ENCODE measurements at places on chromosomes 7 and 10.

GRCh38 chr7:46774515-46774914, 807.4 kb downstream of the TNS3 start:
- DNase-seq: no peak

DNA sequence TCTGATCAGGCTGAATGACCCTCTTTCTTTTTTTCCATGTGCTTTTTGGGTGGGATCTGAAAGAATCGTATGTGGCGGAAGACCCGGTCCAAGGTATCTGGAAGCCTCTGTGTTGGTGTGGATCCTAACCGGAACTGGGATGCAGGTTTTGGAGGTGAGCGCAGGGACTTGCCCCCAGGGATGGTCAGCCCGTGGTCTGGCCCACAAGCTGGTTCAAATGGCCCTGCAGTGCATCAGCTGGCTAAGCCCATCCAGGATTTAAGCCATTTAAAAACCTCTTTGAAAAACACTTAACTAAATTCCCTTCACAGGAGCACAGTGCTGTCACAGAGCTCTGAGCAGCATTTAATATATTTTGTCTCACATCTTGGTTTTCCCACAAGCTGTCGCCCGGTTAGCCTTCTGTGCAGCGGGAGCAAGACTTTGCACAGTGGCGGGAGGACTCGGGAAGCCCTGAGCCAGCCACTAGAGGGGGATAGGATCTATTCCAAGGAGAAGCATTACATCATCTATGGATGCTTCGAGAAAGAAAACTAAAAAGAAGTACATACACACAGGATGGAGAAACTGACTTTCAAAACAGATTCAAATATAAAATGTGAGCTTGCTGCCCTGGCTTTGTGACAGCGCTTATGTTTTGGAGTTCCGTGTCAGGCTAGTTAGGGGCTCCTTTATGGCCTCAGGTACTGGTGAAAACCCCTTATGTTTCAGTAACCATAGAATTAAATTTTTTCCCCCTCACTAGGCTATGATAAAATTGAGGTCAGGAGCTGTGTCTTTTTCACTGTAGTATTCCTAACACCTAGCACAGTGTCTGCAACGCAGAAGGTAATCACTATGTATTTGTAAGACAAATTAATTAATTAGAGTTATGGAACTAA, 11.3 kb downstream of the CPA2 start:
- peak; percentile 84 for DNase-seq

GRCh38 chr10:56139405-56139804, 221.7 kb downstream of the ZWINT start:
- DNase-seq: no peak

GRCh38 chr7:40329601-40330153, 194.9 kb downstream of the SUGCT start:
- DNase-seq: no peak

- no peak for DNase-seq
These were observed 53.5 kb downstream of the SND1 start for GRCh38 chr7:127705461-127705959.

DNA sequence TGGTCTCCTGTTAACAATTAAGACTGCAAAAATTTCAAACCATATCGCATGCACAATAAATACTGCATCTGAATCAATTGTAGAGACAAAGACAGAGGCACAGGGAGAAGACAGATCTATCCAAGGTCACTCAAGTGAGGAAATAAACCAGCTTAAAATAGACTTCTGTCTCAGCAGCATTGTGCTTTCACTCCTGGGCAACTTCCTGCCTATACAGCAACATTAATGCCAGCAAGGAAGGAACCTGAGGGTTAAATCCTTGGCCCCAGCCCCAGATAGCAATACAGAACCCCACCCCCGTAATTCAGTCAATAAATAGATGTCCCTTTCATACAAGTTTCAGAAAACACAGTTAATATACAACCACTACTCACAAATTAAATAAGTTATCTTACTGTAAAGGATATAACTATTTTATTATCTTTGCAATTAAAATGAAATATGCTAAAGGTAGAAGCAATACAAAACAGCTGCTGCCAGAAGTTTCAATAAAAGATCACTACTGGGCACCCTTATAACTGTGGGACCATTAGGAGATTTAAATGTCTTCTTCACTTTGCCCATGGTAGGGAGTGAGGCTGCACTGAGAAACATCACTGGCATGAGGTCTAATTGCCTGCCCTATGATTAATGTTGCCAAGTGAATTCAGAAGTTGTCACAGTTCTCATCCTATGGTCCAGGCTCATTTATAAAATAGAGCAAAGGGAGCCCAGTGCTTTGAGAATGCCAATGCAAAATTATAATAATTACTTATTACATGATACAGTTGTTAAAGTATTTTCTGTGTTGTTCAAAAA, 49.4 kb downstream of the CAV1 start:
- DNase-seq: no peak

DNA sequence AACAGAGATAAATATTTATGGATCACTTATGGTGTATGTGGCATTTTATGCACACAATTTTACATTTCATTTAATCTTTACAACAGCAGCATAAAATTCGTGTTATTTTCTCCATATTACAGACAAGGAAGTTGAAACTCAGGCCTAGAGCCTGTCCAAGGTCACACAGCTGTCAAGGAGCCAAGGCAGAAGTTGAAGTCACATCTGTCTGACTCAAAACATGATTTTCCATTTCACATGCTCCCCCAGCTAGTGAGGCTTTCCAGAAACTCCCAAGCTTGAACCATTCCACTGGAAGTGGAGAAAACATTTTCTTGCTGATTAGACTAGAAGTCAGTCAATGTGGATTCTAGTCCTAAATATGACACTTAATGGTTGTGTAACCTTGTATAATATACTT, 110.5 kb downstream of the HECTD2 start:
- DNase-seq: peak; percentile 42

DNA sequence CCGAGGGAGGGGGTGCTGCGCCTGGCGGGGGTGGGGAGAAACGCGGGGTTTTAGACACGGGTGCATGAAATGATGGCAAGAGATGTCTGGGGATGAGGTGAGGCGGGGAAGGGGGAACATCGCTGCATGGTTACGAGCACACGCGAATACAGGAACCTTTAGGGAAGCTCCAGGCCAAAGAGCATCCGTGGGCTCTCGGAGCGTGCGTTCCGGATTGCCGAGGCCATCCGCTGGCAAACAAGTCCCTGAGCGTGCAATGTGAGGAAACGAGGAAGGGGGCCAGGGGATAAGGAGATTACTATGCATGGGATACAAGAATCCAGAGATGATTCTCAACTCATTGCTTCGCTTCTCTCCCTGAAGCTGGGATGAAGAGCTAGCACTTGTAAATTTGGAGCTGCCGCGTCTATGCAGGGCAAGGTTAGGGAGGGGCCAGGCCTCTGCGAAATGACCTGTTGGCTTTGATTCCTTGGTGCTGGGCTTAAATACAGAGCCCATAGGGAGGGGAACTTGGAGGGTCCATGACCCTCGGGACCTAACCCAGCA, 520 bp upstream of the WNT2 start:
- no peak for DNase-seq

DNA sequence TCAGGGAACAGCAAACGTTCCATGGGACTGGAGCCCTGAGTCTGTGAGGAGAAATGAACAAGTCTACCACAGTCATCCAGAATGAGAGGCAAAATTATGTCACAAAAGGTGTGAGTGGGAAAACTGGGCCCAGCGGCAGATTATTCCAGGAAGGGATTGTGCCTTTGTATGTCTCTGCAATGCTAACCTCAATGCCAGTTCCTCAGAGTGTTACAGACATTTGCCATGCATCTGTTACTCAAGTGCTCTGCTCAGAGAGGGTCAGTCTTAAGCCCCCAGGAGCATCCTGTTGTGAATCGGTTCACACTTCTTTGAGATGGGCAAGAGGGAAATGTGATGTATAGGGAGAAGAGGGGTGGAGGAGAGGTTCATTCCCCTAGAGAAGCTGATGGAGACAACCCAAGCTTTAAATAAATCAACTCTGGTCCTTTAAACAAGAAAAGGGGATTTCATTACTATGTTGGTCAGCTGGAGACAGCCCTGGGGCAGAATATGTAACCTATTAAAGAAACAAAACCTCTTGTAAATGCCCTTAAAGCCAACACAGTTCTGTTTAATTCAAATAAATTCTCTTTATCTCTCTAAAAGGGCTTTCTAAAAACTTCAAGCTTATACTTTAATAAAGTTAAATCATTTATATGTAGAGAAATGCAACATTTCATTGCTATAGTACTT, 85.9 kb upstream of the GRB10 start:
- DNase-seq: no peak

- DNase-seq: no peak
These were observed 215.3 kb downstream of the SUGCT start for GRCh38 chr7:40350100-40350499.

DNA sequence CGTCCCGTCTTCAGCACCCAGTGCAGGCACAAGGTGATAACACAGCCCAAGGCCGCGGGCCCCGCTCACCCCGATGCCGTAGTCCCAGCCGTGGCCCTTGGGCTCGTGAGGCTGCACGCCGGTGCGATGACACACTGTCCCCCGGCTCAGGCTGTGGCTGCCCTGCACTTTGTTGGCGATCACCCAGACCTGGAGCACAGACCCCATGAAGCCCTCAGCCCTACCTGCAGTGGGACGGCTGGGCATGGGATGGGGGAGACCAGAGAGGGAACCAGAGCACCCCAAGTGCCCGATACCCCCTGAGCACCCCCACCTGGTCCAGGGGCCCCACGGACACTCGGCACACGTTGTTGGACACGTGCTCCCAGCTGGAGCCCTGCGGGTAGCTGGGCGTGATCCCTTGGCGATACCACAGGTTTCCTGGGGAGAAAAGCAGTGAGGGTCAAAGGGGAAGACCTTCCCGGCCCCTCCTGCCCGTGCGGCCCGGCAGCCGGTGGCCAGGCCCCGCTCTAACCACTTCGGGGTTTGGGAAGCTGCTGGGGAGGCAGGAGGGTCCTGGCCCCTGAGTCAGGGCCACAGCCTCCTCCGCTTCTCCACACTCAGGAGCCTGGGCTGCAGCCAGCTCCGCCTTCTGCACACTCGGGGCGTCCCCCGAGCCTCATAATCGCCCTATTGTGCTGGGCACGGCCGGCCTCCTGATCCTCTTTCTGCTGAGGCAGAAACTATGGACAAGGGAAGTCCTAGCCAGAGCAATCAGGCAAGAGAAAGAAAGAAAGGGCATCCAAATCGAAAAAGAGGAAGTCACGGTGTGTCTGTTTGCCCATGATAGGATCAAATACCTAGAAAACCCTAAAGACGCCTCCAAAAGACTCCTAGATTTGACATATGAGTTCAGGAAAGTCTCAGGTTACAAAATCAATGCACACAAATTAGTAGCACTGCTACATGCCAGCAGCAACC, 6.7 kb downstream of the BHLHA15 start:
- DNase-seq: no peak

DNA sequence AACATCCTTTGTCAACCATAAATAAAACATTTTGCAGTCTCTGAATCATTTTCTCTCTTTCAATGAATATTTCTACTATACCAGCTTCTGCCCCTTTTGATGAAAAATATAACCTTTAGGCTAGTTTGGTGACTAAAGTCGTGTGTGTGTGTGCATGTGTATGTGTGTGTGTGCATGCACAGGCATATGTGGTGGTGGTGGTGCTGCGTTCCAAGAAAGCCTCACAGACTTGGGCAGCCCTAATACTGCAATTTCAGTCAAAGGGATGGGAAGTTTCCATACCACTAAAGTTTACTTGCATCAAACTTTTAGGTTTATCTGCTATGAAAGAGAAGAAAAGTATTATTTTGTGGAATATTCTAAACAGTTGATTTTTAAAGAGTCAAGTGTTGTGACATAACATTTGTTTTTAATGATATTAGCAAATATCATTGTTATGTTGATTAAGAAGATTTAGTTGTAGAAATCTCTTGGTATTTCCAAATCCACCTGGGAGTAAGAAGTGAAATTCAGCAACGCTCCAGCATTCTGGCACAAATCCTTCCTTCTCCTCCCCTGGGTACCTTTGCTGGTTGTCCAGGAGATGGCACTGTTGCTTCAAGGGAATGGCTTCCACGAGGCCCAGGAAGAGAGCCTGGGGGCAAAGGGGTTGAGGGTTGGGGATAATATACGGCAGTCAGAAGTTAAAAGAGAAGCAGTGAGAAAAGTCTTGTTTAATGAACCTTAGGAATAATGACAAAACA, 41.5 kb downstream of the ASB4 start:
- no peak for DNase-seq

GRCh38 chr10:103852856-103853255, 2.5 kb downstream of the SH3PXD2A start:
- DNase-seq: peak; percentile 62

GRCh38 chr7:52695973-52696595, 339.3 kb upstream of the POM121L12 start:
- no peak for DNase-seq

GRCh38 chr10:96863922-96864543, 31.9 kb downstream of the LCOR start:
- no peak for DNase-seq

DNA sequence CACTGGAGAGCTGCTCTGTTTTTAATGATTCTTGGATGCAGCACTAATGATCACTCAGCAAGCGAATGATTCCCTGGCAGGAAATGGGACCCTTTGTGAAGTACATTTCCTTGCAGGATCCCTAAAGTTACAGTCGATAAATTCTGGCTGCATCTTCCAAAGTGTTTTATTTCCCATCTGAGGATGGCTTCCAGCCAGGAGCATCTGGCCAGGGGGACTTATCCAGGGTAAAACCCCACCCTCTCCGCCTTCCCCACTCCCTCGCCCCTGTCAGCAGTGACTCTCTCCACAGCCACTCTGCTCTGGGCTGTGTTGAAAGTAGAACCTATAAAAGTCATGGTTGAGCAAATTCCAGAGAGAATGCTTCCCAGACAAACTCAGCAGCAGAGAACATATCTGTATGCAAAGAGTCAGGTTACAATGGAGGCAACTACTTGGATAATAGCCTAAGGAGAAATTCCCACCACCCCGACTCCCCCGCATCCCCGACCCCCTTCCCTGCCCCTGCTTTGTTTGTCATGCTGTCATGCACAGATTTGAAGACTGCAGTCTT, 111.0 kb upstream of the ANLN start:
- DNase-seq: peak; percentile 80

DNA sequence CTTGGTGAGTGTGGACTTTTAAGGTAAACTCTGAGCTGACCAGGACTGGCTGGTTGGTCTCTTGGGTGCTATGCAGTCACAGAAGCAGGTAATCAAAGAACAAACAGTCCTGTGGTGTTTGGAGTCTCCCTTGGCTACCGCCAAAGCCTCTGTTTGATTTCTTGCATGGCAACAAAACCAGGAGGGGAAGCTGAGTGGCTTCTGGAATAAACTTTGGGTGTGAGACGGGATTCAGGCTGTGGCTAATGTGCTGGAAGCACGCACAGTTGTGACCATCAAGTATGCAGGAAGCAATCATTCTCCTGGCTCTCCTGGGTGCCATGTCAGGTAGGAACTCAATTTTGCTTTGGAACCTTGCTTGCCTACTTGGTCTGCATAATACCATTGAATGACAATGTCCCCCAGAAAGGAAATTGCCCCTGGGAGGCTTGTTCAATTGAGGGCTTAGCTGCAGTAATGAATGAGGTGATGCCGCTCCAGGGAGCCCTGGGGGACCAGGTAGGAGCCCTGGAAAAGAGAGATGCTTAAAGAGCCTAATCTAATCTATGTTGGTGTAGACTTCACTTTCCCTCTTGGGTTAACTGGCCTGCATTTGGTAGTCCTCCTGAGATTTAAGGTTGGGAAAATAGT, at the start of gene CDHR3:
Gene CDHR3, plus strand, starts transcription at position 227 of the 630 bp plus-strand sequence. Its CDS starts 55 bp downstream, at position 282.
- DNase-seq: no peak

GRCh38 chr7:157757776-157758467, 421.1 kb downstream of the DNAJB6 start:
- no peak for DNase-seq
